GM23338 (cell line): ENCODE measurements at places on chromosomes 4 and X. TPM values are rescaled to one million over a fixed set of nuclear protein-coding genes. Genes with fewer than 3 reads are reported as not detected.

RS1 gene
- total RNA-seq = not detected in 2 replicates

IL2 gene
- total RNA-seq = not detected in 2 replicates

GNL3L gene
- total RNA-seq = 67.3 and 79.9 TPM in 2 replicates

- no peak overlapping the region for H3K27ac ChIP-seq
- no peaks in the 10 kb centered on the region for H3K36me3 ChIP-seq
- H3K4me1 ChIP-seq = no peaks in the 10 kb centered on the region
- no peak for DNase-seq
- no peaks in the 10 kb centered on the region for H3K27me3 ChIP-seq
- H3K4me3 ChIP-seq = no peak overlapping the region
These were observed 55.2 kb downstream of the GLRA2 start for GRCh38 chrX:14584548-14584947.

DNA sequence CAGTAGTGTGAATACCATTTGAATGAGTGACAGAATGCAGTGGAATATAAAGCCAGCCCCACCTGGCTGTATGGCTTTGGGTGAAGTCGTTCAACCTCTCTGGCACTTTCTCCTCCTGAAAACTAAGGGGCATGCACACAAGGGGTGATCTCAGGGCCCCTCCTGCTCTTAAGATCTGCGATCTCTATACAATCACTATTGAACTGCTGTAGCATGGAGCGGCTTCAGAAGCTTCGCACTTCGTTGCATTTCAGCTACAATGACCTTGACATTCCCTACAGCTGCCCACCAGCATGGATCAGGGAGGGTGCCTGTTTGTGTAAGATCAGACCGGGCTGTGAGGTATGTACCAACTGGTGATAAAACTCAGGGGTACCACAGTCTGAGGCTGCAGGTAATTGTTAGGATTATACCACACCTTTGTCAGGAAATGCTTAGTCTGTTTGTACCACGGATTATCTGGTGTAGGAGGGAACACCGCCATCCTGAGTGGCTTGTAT, 85.2 kb downstream of the AASDH start:
- no peak overlapping the region for H3K27ac ChIP-seq
- H3K27me3 ChIP-seq = no peaks in the 10 kb centered on the region
- H3K4me1 ChIP-seq = no peaks in the 10 kb centered on the region; the same call in 1 of the 2 replicates

GRCh38 chr4:153448003-153448731, 18.0 kb upstream of the TMEM131L start:
- no peaks in the 10 kb centered on the region for H3K4me1 ChIP-seq
- DNase-seq = no peak
- H3K4me3 ChIP-seq = no peak overlapping the region
- H3K27me3 ChIP-seq = no peaks in the 10 kb centered on the region

GRCh38 chrX:12278151-12278550, 139.9 kb downstream of the FRMPD4 start:
- H3K27ac ChIP-seq = no peak overlapping the region
- no peak overlapping the region for H3K4me3 ChIP-seq
- H3K4me1 ChIP-seq = no peaks in the 10 kb centered on the region

DNA sequence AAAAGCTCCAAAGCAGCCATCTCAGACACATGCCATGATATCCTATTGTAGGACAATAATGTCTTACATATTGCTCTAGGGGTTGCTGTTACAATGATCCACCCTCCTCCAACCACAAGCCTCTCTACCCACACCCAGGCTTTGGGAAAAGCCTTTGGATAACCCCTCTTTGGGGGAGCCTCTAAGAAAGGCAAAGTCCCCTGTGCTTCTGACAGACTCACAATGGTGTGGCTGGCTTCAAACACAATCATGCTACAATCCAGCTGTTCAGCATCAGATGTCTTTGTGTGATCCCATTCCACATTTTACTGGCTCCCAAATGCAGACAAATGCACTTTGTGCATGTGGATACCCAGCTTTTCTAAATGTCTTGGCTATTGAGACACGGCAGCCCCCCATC, 65.9 kb upstream of the CAPN6 start:
- no peaks in the 10 kb centered on the region for H3K27me3 ChIP-seq
- H3K36me3 ChIP-seq = no peaks in the 10 kb centered on the region
- no peak overlapping the region for H3K27ac ChIP-seq

- peaks cover 34% of the 10 kb centered on the region for H3K4me1 ChIP-seq
- H3K4me3 ChIP-seq = peak overlapping the region; percentile 43
- H3K36me3 ChIP-seq = no peaks in the 10 kb centered on the region
- H3K27ac ChIP-seq = peak overlapping the region; percentile 98
These were observed 109.6 kb downstream of the SPRY1 start for GRCh38 chr4:123506011-123506695.

- no peaks in the 10 kb centered on the region for H3K4me1 ChIP-seq
- no peaks in the 10 kb centered on the region for H3K36me3 ChIP-seq
- no peaks in the 10 kb centered on the region for H3K27me3 ChIP-seq
- H3K27ac ChIP-seq = no peak overlapping the region
- no peak for DNase-seq
These were observed 178.7 kb downstream of the KDR start for GRCh38 chr4:54946741-54947140.

DNA sequence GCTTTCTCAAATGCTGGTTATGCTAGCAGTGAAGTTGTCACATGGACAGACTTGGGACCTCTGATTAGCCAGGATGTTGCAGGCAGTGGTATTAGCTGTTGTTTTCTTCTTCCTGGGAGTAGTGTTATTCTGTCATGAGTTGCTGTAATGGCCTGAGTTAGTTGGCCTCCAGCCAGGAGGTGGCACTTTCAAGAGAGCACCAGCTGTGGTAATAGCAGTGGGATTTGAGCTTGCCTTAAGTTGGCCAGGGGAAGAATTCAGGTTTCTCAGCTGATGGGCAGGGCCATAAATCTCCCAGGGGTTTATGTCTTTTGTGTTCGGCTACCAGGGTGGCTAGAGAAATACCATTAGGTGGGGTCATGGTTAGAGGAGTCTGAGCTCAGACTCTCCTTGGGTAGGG, 132.6 kb downstream of the GLUD2 start:
- no peaks in the 10 kb centered on the region for H3K36me3 ChIP-seq
- H3K27me3 ChIP-seq = no peaks in the 10 kb centered on the region
- H3K4me3 ChIP-seq = no peak overlapping the region

- H3K4me3 ChIP-seq = no peak overlapping the region
- H3K36me3 ChIP-seq = no peaks in the 10 kb centered on the region
- no peak overlapping the region for H3K27ac ChIP-seq
- no peaks in the 10 kb centered on the region for H3K27me3 ChIP-seq
These were observed 13.8 kb downstream of the NELFA start for GRCh38 chr4:1994938-1995337.

DNA sequence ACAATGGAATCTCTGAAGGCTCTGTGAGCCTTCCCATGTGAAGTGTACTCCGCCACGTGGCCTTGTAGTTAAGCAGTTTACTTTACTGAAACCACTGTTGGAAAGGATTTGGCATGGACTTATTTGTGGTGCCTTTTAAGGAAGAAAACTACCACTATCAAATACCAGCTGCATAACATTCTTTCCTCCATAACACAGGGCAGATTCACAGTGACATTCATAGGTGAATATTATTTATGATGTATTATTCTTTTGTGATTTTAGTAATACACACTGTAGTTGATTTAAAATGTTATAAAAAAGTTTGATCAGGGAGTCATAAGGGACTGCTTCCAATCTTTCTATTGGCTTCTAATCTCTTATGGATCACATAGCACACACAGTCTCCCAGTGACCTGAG, 192.5 kb upstream of the AGTR2 start:
- H3K36me3 ChIP-seq = no peaks in the 10 kb centered on the region
- no peaks in the 10 kb centered on the region for H3K27me3 ChIP-seq
- H3K27ac ChIP-seq = no peak overlapping the region
